ENCODE measurements at places on chromosomes 5 and 9.

DNA sequence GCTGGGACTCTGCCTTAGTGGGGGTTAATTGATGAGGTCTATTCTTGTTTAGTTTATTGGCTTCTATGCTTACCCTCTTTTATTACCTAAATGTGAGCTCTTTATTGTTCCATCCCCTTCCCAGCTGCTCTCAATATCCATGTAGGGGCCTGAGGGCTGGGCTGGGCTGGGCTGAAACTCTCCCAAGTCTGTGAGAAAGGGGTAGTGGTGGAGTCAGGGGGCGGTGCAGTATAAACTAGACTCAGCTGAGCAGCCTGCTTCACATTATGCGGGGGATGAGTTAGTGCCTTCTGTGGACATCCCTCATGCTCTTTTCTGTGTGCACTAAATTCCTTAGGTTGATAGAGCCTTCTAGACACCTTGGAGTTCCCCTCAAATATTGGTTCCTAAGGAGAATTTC, 451.8 kb upstream of the PTGER4 start:
- DNase-seq = no peak

GRCh38 chr5:156121234-156121633, 205.7 kb upstream of the SGCD start:
- no peak for DNase-seq

DNA sequence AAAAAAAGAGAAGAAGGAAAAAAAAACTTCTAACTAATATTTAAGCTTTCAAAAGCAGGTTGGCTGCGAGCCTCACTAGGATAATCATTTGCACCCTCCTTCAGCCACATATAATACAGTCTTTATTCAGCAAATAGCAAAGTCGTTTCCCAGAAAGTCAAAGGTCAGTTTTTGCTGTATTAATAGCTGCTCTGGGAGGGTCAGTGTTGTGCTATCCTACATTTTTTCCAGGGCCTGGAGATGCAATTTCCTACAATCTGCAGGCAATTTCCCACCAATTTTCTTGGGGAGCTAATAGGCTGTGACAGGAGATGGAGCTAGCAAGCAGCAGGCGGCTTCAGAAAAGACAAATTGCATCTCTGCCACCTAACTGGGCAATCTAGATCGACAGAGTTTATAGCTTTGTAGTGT, 136.8 kb downstream of the TLE1 start:
- DNase-seq = no peak

DNA sequence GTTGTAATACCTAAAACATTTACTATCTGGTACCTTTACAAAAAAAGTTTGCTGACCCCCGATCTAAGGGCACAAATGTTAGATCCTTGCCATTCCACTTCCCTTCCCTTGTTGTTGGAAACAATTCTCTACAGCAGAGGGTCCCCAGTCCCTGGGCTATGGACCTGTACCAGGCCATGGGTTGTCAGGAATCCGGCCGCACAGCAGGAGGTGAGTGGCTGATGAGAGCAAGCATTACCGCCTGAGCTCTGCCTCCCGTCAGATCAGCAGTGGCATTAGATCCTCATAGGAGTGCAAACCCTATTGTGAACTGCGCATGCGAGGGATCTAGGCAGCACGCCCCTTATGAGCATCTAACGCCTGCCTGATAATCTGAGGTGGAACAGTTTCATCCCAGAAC, 248.5 kb downstream of the AP3B1 start:
- no peak for DNase-seq

DNA sequence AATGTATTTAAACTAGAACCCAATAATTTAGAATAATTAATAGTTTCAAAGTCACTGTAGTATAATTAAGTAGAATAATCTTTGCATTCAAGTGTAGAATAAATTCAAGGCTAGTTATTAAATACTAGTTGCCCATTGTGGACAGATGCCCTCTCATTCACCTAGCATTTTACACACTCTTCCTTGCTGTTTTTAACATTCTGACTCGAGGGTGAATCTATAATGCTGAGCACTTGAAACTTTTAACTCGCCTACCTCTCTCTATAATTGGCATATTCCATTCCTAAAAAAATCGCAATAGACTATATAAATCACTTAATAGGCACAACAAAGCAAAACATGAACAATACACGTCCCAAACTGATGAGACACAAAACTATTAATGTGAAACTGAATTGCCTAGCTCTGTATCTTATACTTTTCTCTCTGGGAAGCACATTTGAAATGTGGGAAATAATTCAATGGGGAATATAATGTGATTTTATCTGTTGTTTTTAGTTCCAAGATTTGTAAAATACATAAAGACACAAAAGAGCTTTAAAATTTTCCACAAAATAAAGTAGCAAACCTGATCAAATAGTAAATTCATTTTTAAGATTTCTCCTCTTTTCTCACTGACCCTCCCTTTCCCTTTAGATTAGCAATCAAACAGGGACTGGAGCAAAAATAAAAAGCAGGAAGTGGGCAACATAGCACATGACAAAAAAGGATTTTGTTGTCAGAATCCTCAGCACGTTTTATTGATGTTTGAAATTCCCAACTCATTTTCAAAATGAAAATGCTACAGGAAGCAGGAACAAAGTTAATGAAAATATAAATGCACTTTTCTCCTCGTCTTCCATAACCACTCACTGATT, 295.6 kb downstream of the PDE4D start:
- DNase-seq = no peak

DNA sequence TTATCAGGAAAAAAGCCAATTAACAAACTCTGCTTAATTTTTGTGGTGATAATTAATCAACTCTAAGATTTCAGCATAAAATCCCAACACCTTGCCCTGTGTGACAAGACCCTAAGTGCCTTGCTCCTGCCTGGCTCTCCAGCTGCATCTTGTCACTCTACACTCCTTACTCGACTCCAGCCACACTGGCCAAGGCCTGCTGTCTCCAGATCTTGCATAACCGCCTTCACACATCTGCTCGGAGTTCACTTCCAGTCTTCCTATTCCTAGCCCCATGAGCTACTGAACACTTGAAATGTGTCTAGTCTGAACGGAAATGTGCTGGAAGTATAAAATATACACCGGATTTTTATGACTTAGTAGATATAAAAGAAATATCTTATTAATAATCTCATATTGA, 259.6 kb downstream of the EPB41L4A start:
- DNase-seq = no peak

- no peak for DNase-seq
Measured at GRCh38 chr5:171720086-171720485, 65.5 kb upstream of the SMIM23 start.

DNA sequence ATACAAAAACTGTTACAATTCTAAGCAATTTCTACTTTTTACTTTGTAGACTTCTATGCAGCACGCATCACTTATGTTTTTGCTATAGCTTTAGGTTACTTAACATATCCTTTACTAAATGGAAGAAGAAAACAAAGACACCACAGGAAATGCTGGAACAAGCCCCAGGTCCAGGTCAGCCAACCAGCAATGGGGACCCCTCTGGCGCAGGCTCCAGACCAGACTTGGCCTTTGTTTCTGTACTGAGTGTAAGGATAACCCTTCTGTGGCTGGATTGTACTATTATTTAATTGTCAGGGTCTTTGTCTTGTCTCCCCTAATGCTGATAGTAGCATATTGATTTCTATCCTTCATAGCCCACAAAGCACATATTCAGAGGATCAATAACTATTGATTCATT, 4.2 kb downstream of the SEMA4D start:
- DNase-seq = no peak

GRCh38 chr9:83468821-83469220, 69.4 kb downstream of the FRMD3 start:
- no peak for DNase-seq

- no peak for DNase-seq
Measured at GRCh38 chr5:164054461-164054860, 549.0 kb downstream of the MAT2B start.

GRCh38 chr5:116388564-116389258, 185.9 kb downstream of the SEMA6A start:
- DNase-seq = no peak

DNA sequence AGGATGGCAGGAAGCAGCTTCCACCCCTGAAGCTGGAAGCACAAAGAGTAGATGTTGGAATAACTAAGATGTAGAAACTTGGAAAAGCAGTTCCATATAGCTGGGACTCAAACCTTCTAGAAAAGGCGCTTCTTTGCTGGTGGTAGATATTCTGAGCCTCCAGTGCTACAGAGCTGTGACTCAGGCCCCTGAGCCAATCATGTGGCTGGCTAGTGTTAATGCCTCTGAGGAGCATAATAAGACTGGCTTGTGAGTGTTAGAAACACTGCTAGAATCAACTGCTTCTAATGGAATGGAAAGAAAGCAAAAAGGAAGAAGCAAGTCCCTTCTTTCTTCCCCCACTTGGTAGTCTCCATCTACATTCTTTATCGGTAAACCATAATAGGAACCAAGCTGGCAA, 234.2 kb upstream of the DMAC1 start:
- no peak for DNase-seq

GRCh38 chr9:102609461-102609860, 385.7 kb upstream of the CYLC2 start:
- no peak for DNase-seq

DNA sequence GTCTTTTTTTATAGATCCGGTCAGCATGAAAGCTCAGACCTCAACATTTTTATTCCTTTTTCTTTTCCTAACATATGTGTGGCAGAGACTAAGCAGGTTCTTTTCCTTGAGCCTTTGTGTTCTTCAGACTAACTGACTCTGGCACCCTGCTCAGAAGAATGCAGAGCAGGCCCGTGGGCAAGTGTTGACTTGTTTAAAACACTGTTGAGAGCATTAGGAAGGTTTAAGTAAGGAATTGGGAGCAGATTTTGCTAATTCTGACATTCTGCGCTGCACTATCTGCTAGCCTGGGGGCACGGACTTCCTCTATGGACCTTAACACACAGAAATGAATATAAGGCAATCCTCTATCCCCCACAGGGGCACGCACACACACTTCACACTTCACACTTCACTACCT, 182.5 kb upstream of the PIK3R1 start:
- no peak for DNase-seq

DNA sequence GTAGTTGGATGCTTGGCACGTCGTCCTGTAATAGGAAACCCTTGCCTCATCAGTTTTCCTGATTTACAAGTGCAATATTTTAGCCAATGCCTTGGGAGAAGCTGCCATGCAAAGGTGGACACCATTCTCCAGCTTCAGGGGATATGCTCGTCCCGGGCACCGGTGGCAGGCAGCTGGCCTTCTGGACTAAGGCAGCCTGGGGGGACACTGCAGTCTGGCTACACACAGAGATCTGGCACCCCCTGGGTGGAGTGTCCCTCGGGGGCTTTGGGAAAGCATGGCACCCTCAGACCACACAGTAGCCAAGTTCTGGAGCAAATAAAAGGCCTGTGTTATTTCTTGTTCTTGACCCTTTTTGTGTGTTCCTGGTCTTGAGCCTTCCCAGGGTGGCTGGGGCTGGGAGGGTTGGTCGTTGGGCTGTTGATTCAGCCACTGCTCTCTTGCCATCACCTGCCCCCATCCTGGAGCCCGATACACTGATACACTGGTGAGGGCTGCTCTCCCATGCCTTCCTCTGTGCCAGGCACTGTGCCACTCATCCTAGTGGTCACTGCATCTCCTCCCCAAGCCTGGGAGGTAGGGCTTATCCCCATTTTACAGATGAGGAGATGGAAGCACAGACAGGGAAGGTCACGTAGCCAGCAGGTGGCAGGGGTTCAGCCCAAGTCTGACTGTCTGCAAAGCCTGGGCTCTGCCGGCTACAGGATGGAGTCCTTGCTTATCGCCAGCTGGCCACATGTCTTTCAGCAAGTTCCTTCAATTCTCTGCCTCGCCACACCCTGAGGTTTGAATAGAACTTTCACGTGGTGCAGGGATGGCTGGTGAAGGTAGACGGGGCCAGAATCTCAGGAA, 134.1 kb downstream of the RGS3 start:
- no peak for DNase-seq

DNA sequence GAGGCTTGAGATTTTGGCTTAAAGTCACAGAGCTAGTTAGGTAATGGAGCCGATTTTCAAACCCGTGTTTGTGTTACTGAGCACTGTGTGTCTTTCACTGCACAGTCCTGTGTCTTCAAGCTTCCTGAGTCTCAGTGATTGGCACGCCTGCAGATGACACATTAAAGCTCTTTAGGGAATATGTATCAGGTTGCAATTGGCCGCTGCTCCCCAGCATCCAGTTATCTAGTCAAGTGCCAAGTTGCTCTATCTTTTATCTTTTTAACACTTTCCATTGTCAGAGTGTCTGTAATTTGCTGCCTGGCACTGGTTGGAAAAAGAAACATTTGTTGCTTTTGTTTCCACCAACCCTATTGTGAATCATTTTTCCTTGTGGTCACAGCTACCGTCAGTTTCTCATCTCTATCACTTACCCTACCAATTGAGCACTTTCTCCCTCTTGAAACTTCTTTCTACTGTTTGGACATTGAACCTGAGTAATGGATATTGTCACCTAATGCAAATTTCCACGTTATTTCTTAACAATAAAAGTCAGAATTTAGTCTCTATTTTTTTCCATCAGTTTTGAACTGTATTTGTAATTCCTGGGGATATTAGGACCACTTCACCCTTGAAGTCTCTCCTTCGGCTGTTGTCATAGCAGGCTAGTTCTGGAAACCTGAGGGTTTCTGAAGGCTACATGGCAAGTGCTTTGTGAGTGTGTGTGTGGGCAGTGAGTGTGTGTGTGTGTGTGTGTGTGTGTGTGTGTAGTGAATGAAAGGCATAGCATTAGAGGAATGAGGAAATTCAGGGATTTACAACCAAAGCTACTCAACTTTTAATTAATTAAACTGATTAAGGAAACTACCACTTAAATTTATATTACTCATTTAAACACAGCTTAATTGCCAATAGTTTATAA, 274.3 kb downstream of the ISL1 start:
- no peak for DNase-seq

DNA sequence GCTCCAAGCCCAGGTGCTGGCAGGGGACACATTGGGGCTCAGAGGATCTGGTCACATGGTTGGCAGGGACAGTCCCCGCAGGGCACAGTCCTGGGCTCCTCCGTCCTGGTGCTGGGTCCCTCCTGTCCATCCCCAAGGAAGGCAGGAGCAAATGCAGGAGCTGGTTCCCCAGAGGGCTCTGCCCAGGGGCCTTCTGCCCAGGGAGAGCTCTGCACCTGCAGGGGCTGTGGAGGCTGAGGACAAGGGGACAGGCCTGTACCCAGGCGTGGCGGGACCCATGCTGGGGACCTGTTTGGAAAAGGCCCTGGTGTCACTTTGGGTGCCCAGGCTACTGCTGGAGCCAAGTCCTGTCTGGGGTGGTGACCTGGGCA, 7.2 kb downstream of the SPATA31E1 start:
- no peak for DNase-seq

GRCh38 chr5:66170195-66170919, 26.3 kb downstream of the SREK1 start:
- DNase-seq = no peak

- peak; percentile 79 for DNase-seq
Measured at GRCh38 chr5:8756498-8757084, 789.3 kb downstream of the SEMA5A start.
